NCI-H82 (cell line): ENCODE measurements at places on chromosomes 3 and 15.
A peak's percentile ranks its signal among the peaks of the same experiment; 100 is the strongest.

- DNase-seq, result peak; percentile 75
These were observed 738.4 kb upstream of the ALCAM start for GRCh38 chr3:104628185-104628789.

GRCh38 chr15:92393071-92393979 lies at the start of gene ST8SIA2:
Gene ST8SIA2 (plus strand): TSS chr15:92393881. CDS start chr15:92394065, 184 bp downstream.
- DNase-seq, result peak; percentile 78

DNA sequence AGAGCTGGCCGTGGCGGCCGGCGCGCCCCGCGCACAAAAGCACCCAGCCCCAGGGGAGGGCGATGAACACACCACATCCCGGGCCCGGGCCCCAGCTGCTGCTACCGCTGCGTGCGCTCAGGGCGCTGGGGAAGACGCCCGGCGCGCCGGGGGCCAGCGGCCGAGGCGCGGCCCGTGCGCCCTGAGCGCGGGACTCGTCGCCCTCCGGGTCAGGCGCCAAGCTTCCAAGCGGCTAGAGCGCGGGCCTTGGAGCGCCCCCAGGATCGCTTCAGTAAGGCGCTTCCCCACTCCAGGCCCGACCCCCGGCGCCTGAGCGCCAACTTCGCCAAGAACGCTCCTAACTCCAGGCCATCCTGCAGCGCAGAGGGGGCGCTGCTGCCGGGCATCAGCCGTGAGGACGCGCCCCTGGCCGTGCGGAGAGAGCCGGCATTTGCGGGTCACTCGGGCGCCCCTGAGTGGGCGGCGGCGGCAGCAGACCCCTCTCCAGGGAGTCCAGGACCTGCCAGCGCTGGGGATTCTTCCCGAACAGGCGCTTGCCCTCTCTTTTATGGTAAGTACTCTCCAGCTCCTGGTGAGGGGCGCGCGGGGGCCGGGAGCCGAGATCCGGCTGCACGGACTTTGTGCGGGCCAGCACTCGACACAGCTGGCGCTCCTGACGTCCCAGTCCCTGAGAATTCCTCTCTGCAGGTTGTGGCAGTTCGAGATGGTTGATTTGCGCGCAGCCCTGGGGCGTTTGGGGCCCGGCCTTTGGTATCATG lies 475 bp downstream of the SPSB4 start:
- peak; percentile 79 for DNase-seq

DNA sequence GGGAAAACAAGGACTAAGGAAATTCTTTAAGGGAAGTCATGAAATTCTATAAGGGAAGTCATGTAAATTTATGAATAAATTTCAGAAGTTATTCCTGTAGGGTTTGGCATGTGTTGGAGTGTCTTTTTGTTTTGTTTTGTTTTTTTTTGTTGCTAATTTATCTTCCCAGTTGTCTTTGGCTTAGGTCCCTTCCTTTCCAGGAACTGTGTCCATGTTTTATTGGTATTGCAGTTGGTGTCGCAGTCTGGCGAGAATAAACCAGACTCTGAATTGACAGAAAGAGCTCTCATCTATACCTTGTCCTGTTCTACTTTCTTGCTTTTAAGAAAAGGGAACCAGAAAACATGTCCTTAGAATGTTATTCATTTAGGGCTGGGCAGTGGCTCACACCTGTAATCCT lies 57.6 kb downstream of the SGO1 start:
- DNase-seq, result no peak

GRCh38 chr15:39243396-39243795 lies 337.5 kb upstream of the THBS1 start:
- no peak for DNase-seq

- no peak for DNase-seq
These were observed 33.0 kb downstream of the LSM3 start for GRCh38 chr3:14211621-14212020.

DNA sequence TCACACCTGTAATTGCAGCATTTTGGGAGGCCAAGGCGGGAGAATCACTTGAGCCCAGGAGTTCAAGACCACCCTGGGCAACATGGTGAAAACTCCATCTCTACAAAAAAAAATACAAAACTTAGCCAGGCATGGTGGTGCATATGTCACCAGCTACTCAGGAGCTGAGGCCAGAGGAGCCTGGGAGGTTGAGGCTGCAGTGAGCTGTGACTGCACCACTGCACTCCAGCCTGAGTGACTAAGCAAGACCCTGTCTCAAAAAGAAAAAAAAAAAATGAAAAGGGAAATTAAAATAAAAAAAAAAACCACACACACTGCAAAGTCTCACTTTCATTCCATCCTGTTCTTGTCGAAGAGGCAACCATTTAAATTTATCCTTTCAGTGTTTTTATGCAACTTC lies 100.8 kb upstream of the PIAS1 start:
- DNase-seq, result no peak

DNA sequence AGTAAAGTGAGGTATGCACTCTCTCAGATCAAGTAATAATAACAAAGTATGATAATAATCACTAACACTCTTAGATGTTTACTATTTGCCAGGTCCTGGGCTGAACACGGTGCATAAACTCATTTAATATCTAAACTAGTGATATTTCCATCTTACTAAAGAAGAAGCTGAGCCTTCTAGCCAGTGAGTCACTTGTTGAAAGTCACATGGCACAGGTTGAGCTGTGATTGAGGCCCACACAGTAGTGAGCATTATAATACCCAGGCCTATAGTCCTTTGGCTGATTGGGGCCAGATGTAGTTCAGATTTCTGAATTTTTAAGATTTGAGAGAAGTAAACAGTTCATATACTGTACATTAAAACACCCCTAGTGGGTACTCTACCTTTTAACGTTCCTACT lies 93.2 kb upstream of the CCDC80 start:
- no peak for DNase-seq

DNA sequence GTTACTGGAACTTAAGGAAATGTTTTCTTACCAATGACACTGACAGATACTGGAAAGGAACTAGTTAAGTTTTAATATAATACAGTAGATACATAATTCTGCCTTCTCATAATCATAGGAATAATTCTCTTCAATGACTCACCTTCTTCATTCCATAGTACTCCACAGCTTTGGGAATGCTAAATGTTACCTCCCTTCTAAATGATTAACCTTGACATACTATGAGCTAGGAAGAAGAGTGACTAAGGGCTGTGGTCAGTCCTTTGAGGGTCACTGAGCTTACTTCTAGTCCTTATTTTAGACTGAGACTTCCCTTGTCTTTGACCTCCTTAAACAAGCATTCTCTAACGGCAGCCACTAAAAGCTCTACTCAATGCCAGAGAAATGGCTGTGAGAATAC lies 69.6 kb upstream of the PPIB start:
- no peak for DNase-seq

DNA sequence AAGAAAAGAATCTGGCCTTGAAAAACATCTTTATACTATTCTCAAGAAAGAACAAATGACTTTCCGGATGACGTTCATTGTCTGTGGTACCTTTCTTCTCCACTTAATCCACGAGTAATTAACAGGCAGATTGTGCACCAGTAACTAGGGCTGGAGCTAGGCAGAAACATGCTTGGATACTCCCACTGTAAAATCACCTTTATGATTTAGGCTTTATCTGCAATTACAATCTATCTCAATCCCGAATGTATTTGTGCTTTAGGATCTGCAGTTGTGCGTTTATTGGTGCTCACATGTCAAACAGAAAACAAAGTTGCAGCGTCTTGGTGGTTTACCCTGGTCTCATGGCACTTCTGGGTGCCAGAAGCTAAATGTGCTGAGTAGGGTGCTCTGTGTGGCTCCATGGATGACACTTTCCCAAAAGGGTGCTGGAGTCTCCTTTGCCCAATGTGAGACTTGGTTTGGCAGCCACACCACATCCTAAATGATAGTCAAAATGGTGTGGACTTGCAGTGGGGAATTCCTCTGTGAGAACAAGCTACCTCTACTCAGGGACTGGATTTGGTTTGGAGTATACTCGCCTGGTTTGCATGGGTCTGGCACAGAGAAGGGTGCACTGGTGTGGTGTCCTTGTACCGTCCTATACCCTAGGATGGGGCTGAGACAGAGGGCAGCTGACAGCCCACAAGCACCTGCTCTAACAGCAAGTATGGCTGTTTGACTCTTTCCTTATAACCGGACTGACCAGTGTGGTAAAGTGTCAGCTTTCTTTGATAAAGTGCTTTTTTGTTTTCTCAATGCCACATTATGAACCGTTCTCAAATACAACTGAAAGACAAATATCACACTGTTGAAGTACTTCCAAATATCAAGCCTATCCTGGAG lies 7.7 kb downstream of the SERP1 start:
- no peak for DNase-seq

GRCh38 chr15:76947454-76947853 lies 15.9 kb downstream of the RCN2 start:
- no peak for DNase-seq
